ENCODE measurements at places on chromosomes 13 and 19.

DNA sequence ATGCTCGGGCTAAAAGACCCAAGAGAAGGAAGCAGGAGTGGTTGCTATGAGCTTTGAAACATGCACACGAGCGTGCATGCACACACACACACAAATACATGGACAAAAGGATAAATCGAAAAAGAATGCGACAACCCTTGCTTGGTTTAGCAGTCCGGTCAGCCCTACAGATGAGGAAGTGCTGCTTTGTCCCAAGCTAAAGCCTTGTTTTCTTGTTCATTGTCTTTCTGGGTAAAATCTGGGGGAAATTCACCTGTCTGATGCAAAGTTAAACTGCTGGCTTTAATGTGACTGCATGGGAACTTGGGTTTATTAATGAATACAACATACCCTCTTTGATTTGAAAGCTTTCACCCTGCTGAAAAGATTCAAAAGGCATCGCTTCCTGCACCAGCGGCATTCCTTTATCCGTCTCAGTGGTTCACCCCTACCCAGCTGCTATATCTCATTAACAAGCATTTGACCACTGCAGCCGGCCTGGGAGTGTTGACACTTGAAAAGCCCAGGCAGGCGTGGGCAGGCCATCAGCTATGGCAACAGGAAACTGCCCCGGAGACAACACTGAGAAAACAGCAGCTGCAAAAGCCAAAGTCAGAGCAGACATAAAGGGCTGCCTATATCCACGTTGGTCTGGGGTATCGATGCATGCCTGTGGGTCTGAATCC, 301.7 kb downstream of the NDFIP2 start:
- no peak for DNase-seq

DNA sequence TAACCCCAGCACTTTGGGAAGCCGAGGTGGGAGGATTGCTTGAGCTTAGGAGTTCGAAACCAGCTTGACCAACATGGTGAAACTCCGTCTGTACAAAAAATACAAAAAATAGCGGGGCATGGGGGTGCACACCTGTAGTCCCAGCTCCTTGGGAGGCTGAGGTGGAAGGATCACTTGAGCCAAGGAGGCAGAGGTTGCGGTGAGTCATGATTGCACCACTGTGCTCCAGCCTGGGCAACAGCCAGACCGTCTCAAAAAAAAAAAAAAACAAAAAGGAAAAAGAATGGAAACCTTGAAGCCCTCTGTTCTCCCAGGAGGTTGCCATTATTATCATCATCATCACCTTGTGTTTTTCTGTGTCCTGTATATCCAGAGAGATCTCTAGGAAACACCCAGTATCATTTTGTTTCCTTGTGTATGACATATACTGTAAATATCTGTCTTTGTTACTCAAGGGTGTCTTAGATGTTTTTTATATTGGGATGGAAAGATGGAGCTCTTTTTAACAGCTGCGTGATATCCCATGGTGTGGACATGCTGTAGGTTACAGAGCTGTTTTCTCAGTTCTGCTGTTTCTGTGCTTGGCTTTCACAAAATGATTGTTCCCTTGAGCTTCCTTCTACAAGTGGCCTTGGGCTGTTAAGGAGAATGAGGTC, 11.8 kb downstream of the CHAF1A start:
- DNase-seq = no peak

GRCh38 chr13:114058051-114058867, 74.2 kb downstream of the RASA3 start:
- no peak for DNase-seq

DNA sequence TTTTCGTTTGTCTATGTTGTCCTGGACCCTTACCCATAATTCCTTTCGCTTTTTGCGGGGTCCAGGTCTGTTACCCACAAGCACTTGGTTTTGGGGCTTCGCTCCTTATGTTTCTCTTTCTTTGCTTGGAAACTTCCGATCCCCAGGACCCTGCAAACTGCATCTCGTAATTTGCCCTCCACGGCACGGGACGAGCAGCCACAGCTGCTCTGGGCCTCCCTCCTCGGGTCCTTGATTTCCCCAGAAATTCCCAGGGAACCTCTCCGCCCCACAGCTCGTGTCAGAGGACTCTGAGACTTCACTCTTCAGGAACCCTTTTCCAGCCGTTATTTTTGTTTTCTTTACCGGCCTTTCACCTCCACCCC, 599 bp downstream of the SNRNP70 start:
- no peak for DNase-seq

- DNase-seq = no peak
Measured at GRCh38 chr13:25967144-25967543, 84.7 kb downstream of the SHISA2 start.

Data from coronary artery (tissue), 2 donors.